M059J (cell line): ENCODE measurements at places on chromosomes 5 and 9. TPM values are rescaled to one million over a fixed set of nuclear protein-coding genes. Genes with fewer than 3 reads are reported as not detected.

The PDE6A gene
- total RNA-seq, result 0.02 and 0.22 TPM in 2 replicates

The GNE gene
- total RNA-seq, result 38.0 and 50.0 TPM in 2 replicates

The PTAR1 gene
- 42.4 and 63.3 TPM in 2 replicates for total RNA-seq

The SLC1A3 gene
- 17.0 and 27.2 TPM in 2 replicates for total RNA-seq

The PHF24 gene
- not detected in 2 replicates for total RNA-seq

The PCDHB2 gene
- total RNA-seq, result 0.32 and 2.1 TPM in 2 replicates

The ADAMTSL1 gene
- total RNA-seq, result 4.2 and 7.7 TPM in 2 replicates

The COL27A1 gene
- total RNA-seq, result 0.44 and 2.0 TPM in 2 replicates

The GLIPR2 gene
- 6.7 and 10.1 TPM in 2 replicates for total RNA-seq

The SH3GL2 gene
- total RNA-seq, result 10.0 and 11.2 TPM in 2 replicates

The NR5A1 gene
- total RNA-seq, result 0.02 TPM in 1 of 2 replicates, not detected in the other

The NR2F1 gene
- total RNA-seq, result 36.3 and 67.9 TPM in 2 replicates

The EIF4E1B gene
- not detected in 2 replicates for total RNA-seq

The PURA gene
- total RNA-seq, result 5.2 and 7.8 TPM in 2 replicates

The KCNV2 gene
- total RNA-seq, result not detected in 2 replicates

The PRSS3 gene
- 0.74 and 3.1 TPM in 2 replicates for total RNA-seq

The CTXN3 gene
- not detected in 2 replicates for total RNA-seq

The FAM153A gene
- total RNA-seq, result not detected in 2 replicates

The GBA2 gene
- total RNA-seq, result 19.6 and 22.2 TPM in 2 replicates

The FBN2 gene
- total RNA-seq, result 0.20 and 0.37 TPM in 2 replicates

The WDR38 gene
- not detected in 2 replicates for total RNA-seq

The AFAP1L1 gene
- total RNA-seq, result 6.5 and 9.1 TPM in 2 replicates

The CDKN2A gene
- total RNA-seq, result 594 and 597 TPM in 2 replicates

The C8G gene
- total RNA-seq, result 0.89 TPM in 1 of 2 replicates, not detected in the other

The GOLPH3 gene
- 67.4 and 98.1 TPM in 2 replicates for total RNA-seq

The ITGA2 gene
- 24.6 and 30.1 TPM in 2 replicates for total RNA-seq

The FOXD4L3 gene
- total RNA-seq, result not detected in 2 replicates

The ECSCR gene
- total RNA-seq, result 1.5 and 2.4 TPM in 2 replicates

The FST gene
- 0.99 and 6.8 TPM in 2 replicates for total RNA-seq

The TMEM203 gene
- total RNA-seq, result 68.2 and 68.9 TPM in 2 replicates

The SPATA31E1 gene
- total RNA-seq, result not detected in 2 replicates

The CATSPER3 gene
- total RNA-seq, result not detected in 2 replicates

The ACER2 gene
- total RNA-seq, result 0.47 and 0.96 TPM in 2 replicates

The ACTBL2 gene
- total RNA-seq, result 9.3 and 12.9 TPM in 2 replicates

The CARTPT gene
- not detected in 2 replicates for total RNA-seq

The TTC23L gene
- not detected in 2 replicates for total RNA-seq

The C9orf152 gene
- total RNA-seq, result not detected in 2 replicates

The IFNB1 gene
- 0.52 TPM in 1 of 2 replicates, not detected in the other for total RNA-seq

The GFI1B gene
- total RNA-seq, result 0.30 TPM in 1 of 2 replicates, not detected in the other
